ENCODE measurements at places on chromosomes 3 and 15.

DNA sequence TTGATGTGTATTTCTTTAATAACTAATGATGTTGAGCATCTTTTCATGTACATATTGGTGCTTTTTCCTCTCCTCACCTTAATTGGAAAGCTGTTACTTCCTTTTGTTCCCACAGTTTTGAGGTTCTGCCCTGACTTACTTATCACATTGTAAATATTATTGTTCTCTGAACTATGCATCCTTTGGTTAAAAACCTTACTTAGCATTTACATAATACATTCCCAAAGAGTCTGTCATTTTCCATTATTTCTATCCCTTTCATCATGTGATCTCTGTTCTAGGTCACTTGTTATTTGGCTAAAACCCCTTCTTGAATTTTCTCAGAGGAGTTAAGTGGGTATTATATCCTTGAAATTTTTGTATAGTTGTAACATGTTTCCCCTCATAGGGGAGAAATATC is 33.0 kb downstream of the SLC12A6 start:
- peak; percentile 11 for DNase-seq

- DNase-seq = peak; percentile 18
Measured at GRCh38 chr3:122576174-122576940, 1.1 kb upstream of the PARP15 start.

- DNase-seq = no peak
Measured at GRCh38 chr3:196518966-196519717, 4.0 kb upstream of the SMCO1 start.

DNA sequence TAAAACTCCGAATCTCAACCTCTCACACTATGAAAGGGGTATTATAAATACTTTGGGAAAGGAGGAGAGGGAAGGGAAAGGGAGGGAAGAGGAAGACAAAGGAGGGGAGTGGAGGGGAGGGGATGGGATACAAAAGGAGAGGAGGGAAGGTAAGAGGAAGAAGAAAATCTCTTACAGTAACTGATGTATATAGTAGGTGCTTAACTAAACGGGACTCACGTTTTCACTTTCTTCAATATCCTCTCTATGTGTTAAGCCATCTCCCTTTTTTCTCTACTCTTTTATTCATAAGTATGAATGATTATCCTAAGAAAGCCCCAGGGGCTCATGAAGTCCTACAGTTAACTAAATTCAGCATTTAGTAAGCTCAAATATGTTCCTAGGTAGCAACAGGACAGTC is 729.6 kb upstream of the NR2F2 start:
- DNase-seq = no peak

- no peak for DNase-seq
Measured at GRCh38 chr15:95044745-95045417, 813.5 kb downstream of the MCTP2 start.

- no peak for DNase-seq
Measured at GRCh38 chr3:47482366-47482765, 6.6 kb upstream of the SCAP start.

DNA sequence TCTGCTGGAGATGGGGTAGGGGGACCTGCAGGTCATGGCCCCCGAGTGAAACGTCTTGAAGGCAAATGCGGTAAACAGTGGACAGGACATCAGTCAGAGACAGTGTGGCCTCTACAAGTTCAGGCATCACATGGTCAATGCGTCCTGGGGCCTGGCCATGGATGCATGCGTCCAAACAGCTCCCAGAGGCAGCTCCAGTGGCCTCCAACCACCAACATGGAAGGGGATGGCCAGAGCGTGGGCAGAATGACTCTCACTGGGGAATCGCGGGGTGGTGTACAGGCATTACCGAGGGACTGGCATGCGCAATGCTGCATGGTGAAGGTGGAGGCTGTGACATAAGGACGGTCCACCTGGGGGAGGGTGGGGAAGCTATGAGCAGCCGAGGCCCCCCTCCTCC is 35.6 kb upstream of the IQSEC1 start:
- DNase-seq = no peak

- DNase-seq = peak; percentile 64
Measured at GRCh38 chr15:64111679-64112050, 15.9 kb downstream of the SNX1 start.

GRCh38 chr15:82143390-82144385 is 97.9 kb upstream of the MEX3B start:
- DNase-seq = no peak

DNA sequence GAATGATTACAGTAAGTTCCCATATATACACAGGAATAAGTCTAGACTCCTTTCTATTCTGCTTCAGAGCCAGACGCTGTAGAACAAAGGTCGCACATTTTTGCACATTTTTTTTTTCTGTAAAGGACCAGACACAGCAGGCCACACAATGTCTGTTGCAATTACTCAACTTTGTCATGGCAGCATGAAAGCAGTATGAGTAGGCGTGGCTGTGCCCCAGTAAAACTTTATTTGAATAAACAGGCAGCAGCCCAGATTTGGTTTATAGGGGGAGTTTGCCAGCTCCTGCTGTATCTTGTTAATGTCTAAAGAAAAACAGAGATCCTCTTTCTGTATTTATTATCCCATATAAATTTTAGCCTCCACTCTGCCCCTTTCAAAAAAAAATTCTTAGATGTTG is 708.3 kb downstream of the FHIT start:
- DNase-seq = no peak

Measured in renal cortical epithelial cell (primary cell).